ENCODE measurements at places on chromosomes 1 and 21.
A peak's percentile ranks its signal among the peaks of the same experiment; 100 is the strongest.

DNA sequence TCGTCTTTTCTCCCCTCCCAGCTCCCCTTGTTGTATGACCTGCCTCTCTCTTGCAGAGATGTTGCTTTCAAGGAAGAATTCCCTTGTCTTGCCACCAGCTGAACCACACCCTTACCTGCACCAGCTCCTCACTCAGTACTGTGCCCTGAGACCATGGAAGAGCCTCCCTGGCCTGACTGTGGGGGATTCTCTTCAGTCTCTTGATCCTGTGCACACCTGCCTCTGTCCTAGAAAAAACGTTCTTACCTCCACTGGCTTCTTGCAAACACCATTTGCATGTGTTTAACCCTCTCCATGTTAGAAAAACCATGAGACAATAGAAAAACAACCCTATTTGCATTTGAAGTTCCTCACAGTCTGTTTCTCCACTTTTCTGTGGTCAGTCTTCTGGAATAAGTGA lies 43.3 kb upstream of the FCRL4 start:
- DNase-seq: no peak

DNA sequence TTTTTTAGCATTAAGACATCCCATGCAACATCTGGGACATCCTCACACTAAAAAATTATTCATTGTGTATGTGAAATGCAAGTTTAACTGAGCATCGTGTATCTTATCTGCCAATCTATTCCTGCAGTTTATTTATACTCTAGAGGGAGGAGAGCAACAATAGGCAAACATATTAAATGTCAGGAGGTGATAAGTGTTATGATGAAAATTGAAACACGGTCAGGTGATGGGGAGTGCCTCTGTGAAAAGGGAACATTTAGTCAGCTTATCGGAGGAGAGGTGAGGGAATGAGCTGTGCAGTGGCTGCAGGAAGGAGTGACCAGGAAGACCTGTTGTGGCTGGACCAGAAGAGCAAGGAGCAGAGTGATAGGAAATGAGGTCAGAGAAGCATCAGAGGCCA lies 775 bp upstream of the EFCAB14 start:
- DNase-seq: no peak

GRCh38 chr1:86811142-86811924 lies 102.6 kb downstream of the SELENOF start:
- no peak for DNase-seq

GRCh38 chr1:45490121-45490625 lies 790 bp downstream of the TESK2 start:
- DNase-seq: no peak

GRCh38 chr1:178579562-178579961 lies 66.7 kb downstream of the TEX35 start:
- DNase-seq: no peak

DNA sequence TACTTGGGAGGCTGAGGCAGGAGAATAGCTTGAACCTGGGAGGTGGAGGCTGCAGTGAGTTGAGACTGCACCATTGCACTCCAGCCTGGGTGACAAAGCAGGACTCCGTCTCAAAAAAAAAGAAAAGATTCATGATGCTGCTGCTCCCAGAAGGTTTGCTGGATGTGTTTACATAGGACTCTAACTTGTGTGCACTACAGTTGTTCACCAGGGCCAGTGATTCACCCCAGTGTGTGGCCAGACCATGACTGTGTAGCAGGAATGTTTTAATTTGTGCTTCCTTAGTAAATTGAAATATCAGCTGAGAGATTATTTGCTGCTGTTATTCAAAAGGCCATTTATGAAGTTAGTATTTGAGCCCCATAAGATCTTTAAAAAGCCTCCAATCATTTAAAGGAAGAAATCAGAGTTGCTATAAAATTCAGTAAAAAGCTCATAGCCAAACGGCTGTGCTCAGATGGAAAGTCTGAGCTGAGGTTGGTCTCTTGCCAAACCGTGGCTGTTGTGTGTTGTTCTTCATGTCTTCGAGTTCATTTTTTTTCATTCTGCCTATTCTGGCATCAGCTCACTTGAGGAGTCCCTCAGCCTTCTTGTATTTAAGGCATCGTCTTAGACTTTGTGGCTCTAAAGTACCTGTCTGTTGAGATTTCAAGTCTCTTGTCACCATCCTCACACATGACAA lies 18.1 kb upstream of the PGD start:
- DNase-seq: no peak

GRCh38 chr1:246318036-246318359 lies 189.1 kb downstream of the SMYD3 start:
- no peak for DNase-seq

DNA sequence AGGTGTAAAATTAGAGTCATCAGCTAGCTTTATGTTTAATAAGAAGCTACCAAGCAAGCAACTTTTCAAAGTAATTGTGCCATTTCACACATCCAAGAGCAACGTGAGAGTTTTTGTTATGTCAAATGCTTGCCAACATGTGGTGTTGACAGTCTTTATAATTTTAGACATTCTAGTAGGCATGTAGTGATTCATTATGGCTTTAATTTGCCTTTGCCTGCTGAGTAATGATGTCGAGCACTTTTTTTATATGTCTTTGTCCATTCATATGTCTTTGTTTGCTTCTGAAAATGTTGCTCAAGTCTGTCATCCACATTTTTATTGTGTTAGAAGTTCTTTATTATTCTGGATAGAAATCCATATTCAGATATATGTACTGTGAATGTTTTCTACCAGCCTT lies 21.4 kb upstream of the CHIT1 start:
- no peak for DNase-seq

DNA sequence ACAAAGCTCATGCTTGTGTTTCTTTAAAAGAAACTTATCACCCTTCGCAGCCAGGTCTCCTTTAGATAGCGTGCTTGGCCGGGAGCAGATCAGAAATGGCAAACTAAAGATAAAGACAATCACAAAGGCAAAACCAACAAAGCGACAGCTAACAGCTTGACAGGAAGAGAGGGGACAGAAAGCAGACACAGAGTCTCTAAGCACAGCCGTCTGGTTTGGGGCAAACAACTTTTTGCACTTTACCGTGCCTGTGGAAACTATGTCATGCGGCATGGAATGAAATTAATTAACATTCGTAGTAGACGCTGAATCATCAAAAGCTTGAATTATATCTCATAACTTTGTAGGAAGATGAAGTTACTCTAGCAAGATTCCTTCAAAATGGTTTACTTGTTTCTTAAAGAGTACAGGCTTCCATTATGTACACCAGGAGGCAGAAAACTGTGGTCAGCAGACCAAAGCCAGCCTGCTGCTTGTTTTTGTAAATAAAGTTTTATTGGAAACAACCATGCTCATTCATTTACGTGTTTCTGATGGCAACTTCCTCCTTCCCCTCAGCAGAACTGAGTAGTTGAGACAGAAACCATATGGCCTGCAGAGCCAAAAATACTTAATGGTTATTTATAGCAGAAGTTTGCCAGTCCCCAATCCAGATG lies 183.2 kb downstream of the KIF26B start:
- DNase-seq: no peak

DNA sequence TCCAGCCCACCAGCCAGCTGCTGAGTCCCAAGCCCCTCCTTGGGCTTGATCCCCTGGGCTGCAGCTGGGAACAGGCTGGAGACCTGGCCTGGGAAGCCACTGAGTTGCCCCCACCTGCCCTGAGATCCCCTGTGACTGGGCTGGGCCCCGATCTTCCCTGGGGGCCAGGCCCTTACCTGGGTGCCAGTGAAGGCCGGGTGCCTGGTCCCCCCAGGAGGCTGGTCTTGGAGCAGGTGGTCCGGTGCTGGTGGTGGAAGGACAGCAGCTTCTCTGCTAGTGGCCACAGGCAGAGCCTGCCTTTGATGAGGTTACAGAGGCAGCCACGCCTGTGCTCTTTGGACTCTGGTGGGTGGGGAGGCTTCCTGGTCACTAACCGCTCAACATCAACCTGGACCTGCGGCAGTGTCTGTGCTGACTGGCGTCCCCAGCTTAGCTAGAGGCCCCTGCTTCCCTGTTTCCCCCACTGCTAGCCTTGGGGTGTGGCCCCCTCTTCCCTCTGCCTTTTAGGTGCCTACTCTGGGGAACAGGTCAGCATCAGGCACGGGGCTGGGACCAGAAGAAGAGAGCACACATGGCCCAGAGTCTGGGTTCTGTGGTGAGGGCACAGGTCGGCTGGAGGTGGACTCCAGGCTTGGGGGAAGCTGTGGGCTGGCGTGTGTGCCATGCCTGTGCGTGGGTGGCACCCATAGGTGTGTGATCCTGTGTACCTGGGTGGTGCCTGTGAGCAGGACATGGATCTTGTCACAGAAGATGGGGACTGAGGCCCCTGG lies at the start of gene EPS8L3:
Gene EPS8L3 (minus strand): TSS at position 278 of the 770 bp plus-strand sequence. CDS start 2,174 bp downstream, outside the sequence.
- no peak for DNase-seq

DNA sequence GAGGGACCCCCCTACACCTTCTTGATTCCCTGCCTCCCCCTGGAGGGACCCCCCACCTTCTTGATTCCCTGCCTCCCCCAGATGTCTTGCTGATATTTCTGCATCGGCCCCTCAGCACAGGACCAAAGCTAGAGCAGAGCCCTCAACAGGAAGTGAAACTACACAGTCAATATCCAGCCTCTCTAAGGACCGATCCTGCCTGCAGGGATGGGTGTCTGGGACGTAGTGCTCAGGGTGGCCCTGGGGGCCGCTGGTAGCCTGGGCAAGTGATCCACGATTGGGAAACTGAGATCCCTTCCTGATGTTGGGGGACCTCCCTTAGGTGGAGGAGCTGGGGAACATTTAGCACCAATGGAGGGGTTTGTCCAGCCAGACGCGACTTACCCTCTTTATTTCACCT lies 3.9 kb upstream of the LEFTY2 start:
- no peak for DNase-seq

DNA sequence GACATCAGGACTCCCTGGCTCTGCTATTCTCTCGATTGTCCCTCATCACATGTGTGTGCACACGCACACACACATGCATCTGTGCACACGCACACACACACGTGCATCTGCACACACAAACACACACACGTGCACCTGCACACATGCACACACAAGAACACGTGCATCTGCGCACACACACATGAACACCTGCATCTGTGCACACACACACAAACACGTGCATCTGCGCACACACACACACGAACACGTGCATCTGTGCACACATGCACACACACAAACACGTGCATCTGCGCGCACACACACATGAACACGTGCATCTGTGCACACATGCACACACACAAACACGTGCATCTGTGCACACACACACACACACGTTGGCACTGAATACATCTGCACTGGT lies 14.7 kb downstream of the S100A7A start:
- DNase-seq: peak; percentile 47

GRCh38 chr1:15429701-15430149 lies 8.5 kb upstream of the CTRC start:
- no peak for DNase-seq

- DNase-seq: no peak
Measured at GRCh38 chr1:15836772-15837669, 10.5 kb upstream of the SPEN start.

GRCh38 chr1:212819726-212820125 lies 27.7 kb downstream of the SPATA45 start:
- DNase-seq: no peak

GRCh38 chr21:21025742-21026141 lies 27.5 kb downstream of the NCAM2 start:
- no peak for DNase-seq

DNA sequence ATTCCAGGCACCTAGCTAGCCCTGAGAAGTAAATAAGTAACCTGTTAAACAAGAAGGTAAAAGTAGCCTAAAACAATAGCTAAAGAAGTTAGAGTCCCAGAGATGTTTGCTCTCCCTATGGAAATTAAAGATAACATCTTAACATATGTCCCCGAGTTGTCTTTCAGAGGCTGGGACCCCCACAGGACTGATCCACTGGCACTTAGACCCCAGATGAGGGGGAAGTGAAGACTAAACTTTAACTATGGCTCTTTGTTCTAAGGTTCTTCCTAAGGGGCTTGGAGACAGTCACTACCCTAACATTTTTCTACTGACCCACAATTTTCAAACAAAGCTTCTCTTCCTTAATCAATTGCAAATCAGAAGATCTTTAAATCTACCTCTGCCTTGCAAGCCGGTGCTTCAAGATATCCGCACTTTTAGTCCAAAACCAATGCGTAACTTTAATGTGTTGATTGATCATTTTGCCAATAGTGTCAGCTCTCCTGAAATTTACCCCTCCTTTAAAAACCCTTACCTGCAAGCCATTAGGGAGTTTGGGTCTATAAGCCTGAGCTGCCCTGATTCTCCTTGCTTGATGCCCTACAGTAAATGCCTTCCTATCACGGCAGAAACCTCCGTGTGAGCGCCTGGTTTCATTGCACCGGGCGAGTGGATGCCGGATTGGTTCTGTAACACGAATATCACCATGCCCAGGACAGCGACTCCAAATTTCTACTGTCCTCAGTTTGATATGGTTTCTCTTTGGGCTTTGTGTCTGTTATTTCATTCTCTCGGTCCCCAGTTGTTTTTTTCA lies 404.4 kb downstream of the SIPA1L2 start:
- DNase-seq: no peak

- DNase-seq: no peak
Measured at GRCh38 chr1:219523411-219523810, 89.5 kb downstream of the ZC3H11B start.

- DNase-seq: peak; percentile 49
Measured at GRCh38 chr1:30611741-30612309, 111.6 kb downstream of the MATN1 start.

DNA sequence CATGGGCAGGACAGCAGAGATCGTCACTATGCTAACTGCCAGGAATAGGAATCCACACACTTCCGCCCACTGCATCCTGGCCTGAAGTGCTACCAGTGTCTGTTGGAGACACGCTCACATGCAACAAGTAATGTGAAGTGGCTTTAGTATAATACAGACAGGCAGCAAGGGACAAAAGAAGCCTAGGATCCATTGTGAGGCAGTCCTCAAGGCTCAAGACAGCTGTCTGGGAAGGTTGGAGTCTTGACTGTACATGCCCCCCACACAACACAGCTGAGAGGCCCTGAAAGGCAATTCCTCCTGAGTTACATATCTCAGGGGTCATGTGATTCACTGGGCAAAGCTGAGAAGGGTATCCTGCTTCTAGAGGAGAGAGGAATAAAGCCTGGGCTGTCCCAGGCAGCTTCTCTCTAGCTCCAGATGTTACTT lies 39.9 kb upstream of the CD1D start:
- no peak for DNase-seq

GRCh38 chr1:244046907-244047611 lies 4.0 kb upstream of the ZBTB18 start:
- DNase-seq: no peak

DNA sequence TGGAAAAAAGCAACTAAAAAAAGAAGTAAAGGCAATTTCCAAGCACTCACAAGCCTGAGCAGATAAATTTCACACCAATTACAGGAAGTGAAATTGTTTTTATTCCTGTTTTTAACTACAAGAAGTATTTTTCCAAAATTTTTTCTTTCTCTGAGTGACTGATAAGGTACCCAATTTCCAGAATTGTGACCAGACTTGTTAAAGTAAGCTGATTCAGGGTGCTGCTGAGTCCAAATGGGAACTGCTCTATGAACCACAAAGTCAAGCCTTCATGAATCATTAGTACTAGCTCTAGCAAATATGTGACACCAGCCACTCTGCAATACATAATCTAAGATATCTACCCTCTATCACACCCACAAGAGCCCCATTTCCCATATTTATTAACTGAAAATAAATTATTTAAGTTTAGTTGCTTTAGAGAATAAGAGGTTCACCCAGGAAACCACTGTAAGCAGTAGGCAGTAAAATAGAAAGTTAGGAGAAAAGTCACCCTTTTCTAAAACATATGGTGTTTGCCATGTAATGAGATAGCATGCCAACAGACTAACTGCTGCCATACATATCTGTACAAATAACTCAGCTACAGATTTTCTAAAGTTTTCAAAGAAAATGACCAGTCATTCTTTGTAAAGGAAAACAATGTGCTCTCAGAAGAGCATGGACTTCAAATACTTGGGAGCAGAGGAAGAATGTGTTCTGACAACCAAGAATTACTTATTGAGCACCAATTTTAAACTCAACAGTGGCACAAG lies 43.1 kb upstream of the TNFSF18 start:
- DNase-seq: no peak

GRCh38 chr1:202286622-202287097 lies 55.1 kb downstream of the UBE2T start:
- DNase-seq: no peak

Data from vagina (tissue), 2 donors.